ENCODE measurements at places on chromosomes 6 and 20.

- DNase-seq, result no peak
These were observed 44.9 kb downstream of the PREX1 start for GRCh38 chr20:48782901-48783308.

DNA sequence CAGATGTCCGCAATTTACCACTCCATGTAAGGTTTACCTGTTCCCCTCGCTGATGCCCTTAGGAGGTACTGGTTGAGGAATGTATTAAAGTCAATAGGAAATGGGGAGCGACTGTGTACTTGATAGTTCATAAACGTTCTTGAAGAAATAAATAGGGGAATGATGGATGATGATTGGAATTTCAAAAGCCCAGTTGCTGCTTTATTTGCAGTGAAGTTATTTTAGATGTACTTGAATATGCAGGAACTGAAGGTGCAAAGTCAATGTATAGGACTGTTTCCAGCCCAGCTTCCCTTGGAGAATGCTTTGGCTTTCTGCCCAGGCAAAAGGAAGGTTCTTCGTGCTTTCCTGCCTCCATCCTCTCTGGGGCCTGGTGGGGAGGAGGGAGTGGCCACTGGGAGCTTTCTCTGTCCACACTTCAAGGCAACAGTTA lies 19.8 kb downstream of the ADGRF5 start:
- DNase-seq, result no peak

DNA sequence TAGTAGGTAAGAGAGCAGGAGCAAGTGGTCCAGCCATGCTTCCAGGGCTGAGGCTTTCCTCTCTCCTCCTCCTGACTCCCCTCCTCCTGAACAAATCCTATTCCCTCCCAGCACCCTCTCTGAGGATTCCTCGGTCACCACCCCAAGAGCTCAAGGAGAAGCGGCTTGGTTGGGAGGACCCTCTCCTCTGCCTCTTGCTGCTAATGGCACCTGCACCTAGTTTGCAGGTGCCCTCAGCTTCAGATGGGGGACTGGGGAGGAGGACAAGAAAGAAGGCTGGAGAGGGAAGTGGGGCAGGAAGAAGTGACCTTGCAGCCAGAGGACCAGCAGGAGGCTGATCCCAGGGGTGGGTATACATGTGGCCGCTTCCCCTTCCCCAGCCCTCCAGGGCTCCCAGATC lies 17.5 kb downstream of the NCR2 start:
- DNase-seq, result no peak

DNA sequence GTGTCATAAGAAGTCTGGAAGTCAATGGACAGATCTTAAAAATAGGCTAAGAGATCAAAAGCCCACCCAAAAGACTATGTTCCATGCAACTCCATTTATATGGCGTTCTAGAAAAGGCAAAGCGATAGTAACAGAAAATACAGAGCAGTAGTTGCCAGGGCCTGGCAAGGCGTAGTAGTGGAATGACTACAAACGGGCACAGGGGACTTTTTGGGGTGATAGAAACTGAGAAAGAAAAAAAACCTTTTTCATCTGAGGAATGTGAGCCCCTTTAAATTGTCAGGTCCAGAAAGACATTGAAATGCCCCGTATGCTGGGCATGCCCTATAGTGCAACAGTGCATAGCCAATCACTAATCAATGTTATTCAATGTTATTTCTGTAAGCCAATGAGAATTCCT lies 47.2 kb upstream of the FAM50B start:
- DNase-seq, result peak; percentile 79

DNA sequence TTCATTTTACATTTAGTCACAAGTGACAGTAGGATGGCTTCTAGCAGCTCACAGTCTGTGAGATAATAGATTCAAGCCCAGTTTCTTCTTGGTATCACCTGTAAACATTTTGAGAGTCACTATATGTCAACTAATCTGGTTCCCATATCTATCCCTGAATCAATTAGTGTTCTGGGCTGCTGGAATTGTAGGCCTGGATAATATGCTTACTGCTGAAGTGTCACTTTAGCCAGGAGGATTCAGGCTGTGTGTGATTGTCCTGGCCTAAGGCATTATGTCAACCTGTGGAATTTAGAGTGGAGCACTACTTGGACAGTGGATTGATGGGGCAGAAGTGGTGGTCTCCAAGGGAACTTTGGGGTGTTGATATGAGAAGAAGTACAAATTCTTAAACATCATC lies 1071.8 kb upstream of the CITED2 start:
- DNase-seq, result no peak

DNA sequence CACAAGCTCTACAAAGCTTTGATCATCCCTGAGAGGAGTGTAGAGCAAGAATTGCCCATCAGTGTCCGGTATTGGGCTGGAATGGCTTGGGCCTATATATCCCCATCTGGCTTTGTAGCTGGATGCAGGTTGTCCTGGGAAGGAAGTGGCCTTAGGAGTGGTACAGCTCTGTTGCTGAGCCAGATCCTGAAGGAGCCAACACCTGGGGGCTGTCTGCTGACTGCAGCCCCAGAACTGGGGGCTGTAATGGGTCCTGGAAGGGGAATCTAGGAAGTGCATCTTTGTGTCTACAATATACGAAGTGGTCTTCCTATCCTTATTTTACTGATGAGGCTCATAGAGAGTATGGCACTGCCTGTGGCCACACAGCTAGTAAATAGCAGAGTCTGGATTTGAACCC lies 145.9 kb downstream of the CDC5L start:
- DNase-seq, result no peak

- no peak for DNase-seq
These were observed 734 bp downstream of the MMS22L start for GRCh38 chr6:97282238-97282725.

GRCh38 chr6:64672131-64672530 lies 1034.9 kb downstream of the EYS start:
- no peak for DNase-seq

DNA sequence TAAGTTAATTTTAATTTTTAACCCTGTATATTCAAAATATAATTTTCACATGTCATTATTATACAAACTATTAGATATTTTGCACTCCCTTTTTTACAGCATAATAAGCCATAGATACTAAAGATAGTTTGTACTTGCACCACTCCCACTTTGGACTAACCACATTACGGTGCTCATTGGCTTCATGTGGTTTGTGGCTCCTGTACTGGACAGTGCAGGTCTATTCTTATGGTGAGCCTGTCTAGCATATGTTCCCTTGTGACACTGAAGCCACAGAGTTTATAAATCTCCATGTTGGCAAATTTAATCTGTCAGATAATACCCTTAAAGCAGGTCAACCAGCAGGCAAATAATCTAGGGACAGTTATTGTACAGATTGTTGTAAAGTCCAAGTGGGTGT lies 354.4 kb upstream of the KCNQ5 start:
- DNase-seq, result no peak

- no peak for DNase-seq
These were observed 116.6 kb downstream of the CARMIL1 start for GRCh38 chr6:25395731-25396130.

- no peak for DNase-seq
These were observed 533.6 kb downstream of the RNF144B start for GRCh38 chr6:18920701-18921100.

DNA sequence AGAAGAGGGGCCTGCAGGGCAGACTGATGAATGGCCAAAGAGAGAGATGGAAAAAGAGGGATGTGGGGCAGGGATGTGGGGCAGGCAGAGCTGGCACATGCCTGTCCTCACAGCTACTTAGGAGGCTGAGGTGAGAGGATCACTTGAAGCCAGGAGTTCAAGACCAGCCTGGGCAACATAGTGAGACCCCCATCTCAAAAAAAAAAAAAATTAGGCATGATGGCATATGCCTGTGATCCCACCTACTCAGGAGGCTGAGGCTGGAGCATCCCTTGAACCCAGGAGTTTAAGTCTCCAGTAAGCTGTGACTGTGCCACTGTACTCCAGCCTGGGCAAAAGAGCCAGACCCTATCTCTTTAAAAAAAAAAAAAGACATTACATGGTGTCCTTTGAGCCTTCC lies 34.8 kb downstream of the RNF8 start:
- no peak for DNase-seq

DNA sequence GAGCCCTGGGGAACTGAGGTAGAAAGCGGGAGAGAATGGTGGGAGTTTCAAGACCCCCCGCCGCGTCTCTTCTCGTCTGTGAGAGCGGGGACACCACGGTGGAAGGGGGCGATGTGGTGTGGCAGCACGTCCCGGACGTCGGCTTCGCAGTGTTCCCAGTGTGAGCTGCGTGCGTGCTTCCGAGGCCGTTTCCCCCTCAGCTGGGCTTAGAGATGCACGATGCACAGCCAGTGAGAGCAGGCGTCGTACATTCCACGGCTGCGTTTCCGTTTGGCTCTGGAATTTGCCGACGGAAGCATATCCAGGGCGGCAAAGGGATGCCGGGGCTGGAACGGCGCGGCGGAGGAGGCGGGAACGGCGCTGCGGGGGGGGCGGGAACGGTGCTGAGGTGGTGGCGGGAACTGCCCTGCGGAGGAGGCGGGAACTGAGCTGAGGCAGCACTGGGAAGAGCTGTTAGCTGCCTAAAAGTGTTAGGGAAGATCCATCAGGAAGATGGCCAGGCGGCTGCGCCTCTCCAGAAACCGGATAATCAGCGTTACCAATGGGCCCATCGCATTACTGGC lies 37.7 kb downstream of the KIF25 start:
- no peak for DNase-seq

DNA sequence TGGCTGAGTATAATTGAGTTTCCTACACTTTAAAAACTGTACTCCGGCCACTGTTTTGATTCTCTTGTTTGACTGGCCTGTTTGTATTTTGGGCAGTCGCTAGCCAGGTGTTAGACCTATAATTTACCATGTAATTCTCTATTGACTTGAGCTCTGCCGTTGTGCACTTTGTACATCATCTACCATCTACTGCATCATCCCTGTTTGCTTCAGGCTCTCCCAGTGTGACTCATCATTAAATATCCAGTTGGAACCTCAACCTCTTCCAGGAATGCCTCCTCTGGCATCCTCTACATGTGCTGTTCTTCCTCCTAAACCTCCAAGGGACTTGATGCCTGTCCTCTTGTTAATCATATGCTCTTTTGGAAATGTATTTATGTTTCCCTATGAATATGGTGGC lies 72.3 kb downstream of the FARS2 start:
- DNase-seq, result no peak

DNA sequence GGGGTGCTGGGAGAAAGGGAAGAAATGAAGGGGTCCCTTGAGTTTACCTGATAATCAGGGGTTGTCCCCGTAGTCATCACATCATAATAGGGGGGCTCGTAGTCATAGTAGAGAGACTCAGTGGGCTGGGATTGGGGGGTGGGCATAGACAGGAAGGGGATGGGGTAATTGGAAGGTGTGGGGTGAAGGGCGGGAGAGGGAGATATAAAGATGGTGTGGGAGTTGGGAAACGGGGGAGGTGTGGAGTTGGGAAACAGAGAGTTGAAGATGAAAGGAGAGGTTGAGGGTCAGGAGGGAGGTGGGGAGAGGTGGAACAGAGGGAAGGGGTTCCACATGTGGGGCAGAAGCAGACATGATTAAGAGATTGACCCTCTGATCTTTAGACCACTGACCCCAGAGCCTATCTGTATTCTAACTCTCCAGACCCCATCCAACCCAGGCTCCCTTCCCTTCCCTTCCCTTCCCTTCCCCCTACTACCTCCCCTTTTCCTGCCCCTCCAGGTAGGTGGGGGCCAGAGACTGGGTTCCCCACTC lies 6.5 kb downstream of the COL11A2 start:
- DNase-seq, result no peak

DNA sequence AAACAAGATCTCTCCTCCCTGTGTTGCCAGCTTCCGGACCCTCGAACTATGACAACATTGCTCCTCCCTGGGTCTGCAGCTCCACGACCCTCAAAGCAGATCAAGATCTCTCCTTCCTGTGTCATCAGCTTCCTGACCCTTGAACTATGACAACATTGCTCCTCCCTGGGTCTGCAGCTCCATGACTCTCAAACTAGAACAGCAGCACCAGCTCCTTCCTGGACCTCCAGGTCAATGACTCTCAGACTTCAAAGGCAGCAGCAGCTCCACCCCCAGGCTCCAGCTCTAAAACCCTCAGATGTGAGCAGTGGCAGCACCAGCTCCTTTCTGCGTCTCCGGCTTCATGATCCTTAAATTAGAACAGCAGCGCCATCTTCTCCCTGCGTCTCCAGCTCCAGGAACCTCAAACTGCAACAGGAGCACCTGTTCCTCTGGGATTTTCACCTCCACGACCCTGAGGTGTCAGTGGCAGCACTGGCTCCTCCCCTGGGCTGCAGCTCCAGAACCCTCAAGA lies 341.0 kb upstream of the SULF2 start:
- DNase-seq, result no peak

DNA sequence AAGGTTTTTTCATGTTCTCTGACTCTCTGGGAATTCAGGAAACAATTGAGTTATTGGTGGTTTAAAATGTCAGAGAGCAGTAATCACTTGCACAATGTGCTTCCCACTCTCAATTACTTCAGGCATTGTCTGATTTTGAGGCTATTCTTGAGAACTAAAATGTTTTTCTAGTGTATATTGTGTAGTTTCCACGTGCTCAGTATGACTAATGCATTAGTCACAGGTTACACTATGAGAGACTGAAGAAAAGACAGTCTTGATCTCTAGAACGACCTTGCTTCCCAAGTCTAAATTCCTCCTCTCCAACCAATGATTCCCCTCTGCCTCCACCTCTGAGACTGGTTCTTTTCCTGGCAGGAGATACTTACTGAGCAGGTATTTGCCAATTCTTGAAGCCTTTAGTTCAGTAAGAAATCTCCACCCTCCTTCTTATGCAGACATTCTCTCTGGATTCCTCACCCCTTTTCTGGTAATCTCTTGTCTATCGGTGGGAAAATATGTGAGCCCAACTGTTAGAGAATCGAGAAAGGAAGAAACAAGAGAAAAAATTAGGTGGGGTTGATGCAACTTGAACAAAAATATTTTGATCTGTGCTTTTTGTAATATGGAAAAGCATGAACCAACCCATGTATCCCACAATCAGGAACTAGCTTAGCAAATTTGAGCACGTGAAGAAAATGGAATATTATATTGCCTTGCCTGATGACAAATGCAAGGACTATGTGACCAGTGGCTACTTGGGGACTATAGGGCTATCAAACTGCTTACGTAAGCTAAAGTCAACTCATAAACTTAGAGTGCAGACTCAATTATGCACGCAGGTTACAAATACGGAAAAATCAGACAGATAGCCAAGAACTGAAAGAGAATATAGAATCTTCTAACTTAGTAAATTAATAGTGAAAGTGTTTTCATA lies 61.1 kb upstream of the SLC22A16 start:
- DNase-seq, result peak; percentile 55

DNA sequence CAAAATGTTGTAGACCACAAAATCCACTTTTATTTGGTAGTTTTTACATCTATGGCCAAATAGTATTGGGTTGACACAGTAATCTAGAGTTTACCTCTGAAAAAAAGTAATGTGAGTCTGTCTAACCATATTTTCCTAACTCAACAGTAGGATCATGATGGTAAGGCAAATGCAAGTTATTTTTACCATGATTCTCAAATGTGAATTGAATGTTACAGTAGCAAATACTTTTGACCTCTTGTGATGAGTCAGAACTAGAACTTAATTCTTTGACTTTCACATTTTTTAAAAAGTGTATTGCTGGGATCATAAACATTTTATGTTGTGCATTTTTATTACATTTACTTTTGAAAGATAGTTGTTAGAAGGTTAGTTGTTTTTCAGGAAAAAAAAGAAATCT lies 22.0 kb downstream of the RNF146 start:
- no peak for DNase-seq

- DNase-seq, result no peak
These were observed 6.2 kb upstream of the TAB2 start for GRCh38 chr6:149311293-149311692.

- DNase-seq, result no peak
These were observed 38.7 kb downstream of the GTF2H5 start for GRCh38 chr6:158206740-158207421.

All from activated CD4-positive, alpha-beta T cell treated with anti-CD3 and anti-CD28 coated beads, Interleukin-2, Interleukin-6, amounts not matched to agents 100 ng/mL and 50 ng/mL, durations not matched to agents 16 hours and 8 hours (primary cell).